ENCODE measurements at places on chromosomes 1 and 21.

- DNase-seq, result no peak
These were observed 45.9 kb downstream of the SYT6 start for GRCh38 chr1:114107474-114108435.

- peak; percentile 12 for DNase-seq
These were observed 373 bp downstream of the MTF1 start for GRCh38 chr1:37858931-37859506.

- DNase-seq, result no peak
These were observed 495.1 kb downstream of the SETD4 start for GRCh38 chr21:35565204-35565611.

GRCh38 chr1:193569096-193569982 is 382.9 kb upstream of the B3GALT2 start:
- DNase-seq, result peak; percentile 19

- DNase-seq, result no peak
These were observed 1338.7 kb upstream of the ADGRL2 start for GRCh38 chr1:80462006-80462405.

GRCh38 chr1:23035823-23036452 is 16.7 kb downstream of the KDM1A start:
- DNase-seq, result no peak

GRCh38 chr1:165869343-165869742 is 41.9 kb downstream of the UCK2 start:
- no peak for DNase-seq

Data from activated CD8-positive, alpha-beta T cell treated with anti-CD3 and anti-CD28 coated beads for 36 hours (primary cell).